ENCODE measurements at places on chromosomes 16 and 17.

GRCh38 chr16:50151322-50151721, 1.8 kb upstream of the TENT4B start:
- no peak for DNase-seq

- DNase-seq, result no peak
Measured at GRCh38 chr16:27961296-27961620, 102.3 kb downstream of the GSG1L start.

GRCh38 chr16:2962334-2963073, 1.6 kb upstream of the KREMEN2 start:
- no peak for DNase-seq

DNA sequence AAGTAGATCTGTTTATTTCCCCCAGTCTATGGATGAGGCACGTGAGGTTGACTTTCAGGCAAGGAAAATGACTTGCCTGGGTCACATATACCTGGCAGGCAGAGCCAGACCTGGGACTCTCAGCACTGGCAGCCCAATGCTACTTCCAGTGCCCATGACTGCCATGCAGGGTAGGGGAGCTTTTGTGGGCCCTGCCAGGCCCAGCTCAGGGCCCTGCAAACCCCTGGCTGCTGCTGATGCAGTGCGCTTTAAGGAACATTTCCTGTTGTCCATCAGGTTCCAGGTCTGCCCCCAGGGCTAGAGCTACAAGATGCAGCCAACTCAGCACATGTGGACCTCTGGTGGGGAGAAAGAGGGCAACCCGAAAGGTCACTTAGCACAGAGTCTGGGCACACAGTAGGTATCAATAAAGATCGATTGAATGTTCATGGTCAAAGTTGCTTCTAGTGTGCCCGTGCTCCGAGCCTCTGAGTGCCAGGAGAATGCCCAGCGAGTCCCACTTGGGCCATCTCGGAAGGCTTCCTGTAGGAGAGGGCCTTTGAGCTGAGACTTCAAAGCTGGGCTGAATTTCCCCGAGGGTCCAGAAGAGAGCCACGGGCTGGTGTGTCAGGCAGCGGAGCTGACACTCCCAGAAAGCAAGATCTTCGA, 513 bp upstream of the TBX21 start:
- DNase-seq, result no peak

All from AG10803 (cell line).